NCI-H1436 treated with DMSO at 0.1 percent for 48 hours (cell line): ENCODE measurements at places on chromosomes 4 and X.

GRCh38 chr4:164847967-164848649 lies 28.9 kb upstream of the APELA start:
- DNase-seq: peak; percentile 49

DNA sequence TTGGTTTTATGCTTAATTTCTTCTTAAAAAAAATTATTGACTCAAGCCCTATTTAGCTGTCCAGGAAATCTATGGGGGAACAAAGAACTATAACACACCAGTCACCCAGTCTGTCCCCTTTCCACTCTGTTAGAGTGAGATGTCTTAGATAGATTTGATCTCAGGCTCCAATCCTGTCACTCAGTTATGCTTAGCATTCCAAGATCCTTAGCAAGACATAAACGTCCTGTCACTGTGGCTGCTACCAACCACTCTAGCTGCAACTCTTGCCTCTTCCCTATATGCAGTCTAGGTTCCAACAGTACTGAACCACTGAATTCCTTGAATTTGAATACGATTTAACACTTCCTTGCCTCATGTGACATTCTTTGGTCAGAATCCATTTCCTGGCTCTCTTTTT lies 241.9 kb upstream of the NWD2 start:
- DNase-seq: no peak

DNA sequence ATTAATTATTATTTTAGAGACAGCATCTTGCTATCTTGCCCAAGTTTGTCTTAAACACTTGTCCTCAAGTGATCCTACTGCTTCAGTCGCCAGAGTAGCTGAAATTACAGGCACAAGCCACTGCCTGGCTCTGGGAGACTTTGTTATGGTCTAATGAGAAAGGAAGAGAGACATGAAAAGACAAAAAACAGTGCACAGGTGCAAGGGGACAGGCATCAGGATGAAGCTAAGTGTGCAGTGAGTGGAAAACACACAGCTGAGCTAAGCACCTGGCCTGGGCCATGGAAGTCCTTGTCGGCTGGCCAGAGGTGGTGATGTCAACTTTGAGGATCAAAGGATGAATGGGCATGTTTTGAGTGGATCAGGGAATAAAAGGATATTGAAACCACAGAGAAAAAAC lies 102.7 kb downstream of the HS3ST1 start:
- no peak for DNase-seq

- no peak for DNase-seq
Observed at GRCh38 chrX:96538104-96538725, 146.4 kb upstream of the DIAPH2 start.

- no peak for DNase-seq
Observed at GRCh38 chrX:38937926-38938325, 136.7 kb downstream of the MID1IP1 start.

DNA sequence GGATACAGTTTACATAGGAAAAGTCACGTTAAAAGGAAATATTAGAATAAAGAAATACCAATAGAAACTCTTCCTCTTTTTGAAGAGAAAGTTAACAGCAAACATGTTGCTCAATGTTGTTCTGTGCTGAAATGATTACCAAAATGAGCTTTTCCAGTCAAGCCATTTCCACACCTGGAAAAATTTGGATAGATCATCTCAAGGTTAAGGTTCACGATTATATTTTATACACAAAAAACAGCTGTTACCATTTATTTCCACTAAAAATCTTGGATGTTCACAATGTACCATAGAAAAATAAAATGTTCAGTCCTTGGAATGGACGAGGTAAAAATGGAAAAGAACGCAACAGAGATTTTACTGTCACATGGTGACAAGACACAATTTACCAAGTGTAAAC lies 218.7 kb downstream of the SCFD2 start:
- no peak for DNase-seq

DNA sequence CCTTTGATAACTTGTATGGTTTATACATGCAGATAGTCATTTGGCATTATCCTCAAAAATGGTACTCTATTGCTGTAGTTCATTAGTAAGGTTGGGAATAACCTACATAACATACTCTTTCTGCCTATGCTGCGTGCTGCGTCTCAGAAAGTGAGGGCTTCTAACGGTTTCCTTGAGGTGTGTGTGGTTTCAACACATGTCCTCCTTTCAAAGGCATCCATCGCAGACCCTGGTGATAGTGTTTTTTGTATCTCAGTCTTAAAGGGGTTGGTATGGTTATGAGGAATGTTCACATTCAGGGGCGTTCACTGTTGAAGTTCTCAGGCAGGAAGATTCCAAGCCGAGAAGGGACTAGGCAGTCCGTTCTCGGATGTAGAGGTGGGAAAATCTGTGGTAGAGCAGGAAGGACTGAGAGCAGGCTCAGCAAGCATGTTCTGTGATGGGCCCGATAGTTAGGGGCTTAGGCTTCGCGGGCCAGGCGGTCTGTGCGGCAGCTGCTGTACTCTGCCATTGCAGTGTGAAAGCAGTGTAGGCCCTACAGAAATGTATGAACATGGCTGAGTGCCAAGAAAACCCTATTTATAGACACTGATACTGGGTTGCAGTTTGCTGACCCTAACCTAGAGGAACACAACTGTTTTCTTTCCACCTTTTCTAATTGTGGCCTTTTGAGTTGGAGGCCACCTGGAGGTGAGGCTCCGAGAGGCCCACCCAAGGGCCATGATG lies 123.2 kb downstream of the GPR143 start:
- DNase-seq: no peak

GRCh38 chrX:38848671-38849455 lies 47.6 kb downstream of the MID1IP1 start:
- no peak for DNase-seq
